ENCODE measurements at places on chromosomes 3 and 15. TPM values are rescaled to one million over a fixed set of nuclear protein-coding genes. Genes with fewer than 3 reads are reported as not detected.

Gene GOLIM4
- polyA plus RNA-seq, result 50.4 TPM

Gene SCAMP5
- polyA plus RNA-seq, result 7.5 TPM

Gene ABHD14A
- 10.3 TPM for polyA plus RNA-seq

Gene FETUB
- polyA plus RNA-seq, result not detected

Gene DNAH12
- 0.31 TPM for polyA plus RNA-seq

Gene IL20RB
- 0.81 TPM for polyA plus RNA-seq

Gene LSMEM2
- 19.8 TPM for polyA plus RNA-seq

Gene FBXW12
- 0.20 TPM for polyA plus RNA-seq

Gene THRB
- 1.2 TPM for polyA plus RNA-seq

Gene NOX5
- polyA plus RNA-seq, result 0.19 TPM

Gene FRMD5
- polyA plus RNA-seq, result 0.38 TPM

Gene UROC1
- polyA plus RNA-seq, result 0.07 TPM

Gene MESP2
- 0.49 TPM for polyA plus RNA-seq

Gene GNAT1
- not detected for polyA plus RNA-seq

Gene HAUS2
- polyA plus RNA-seq, result 15.6 TPM

Gene SLC12A1
- not detected for polyA plus RNA-seq

Gene MGA
- 18.7 TPM for polyA plus RNA-seq

Gene ESYT3
- polyA plus RNA-seq, result 23.3 TPM

Gene HESX1
- 2.9 TPM for polyA plus RNA-seq

Gene UCN2
- not detected for polyA plus RNA-seq

Gene CFAP100
- polyA plus RNA-seq, result not detected

Gene STRIT1
- 44.8 TPM for polyA plus RNA-seq

Gene MCCC1
- 18.0 TPM for polyA plus RNA-seq

Gene SLC22A13
- polyA plus RNA-seq, result 0.23 TPM

All from muscle of back (tissue), 13 donors.